Mammary microvascular endothelial cell (primary cell): ENCODE measurements at places on chromosomes 1 and 21. TPM values are rescaled to one million over a fixed set of nuclear protein-coding genes. Genes with fewer than 3 reads are reported as not detected.

The HES2 gene
- total RNA-seq = 31.5 and 32.2 TPM in 2 replicates

The RNU1-2 gene
- total RNA-seq = under 0.01 TPM in 1 of 2 replicates, not detected in the other

The GCSAML gene
- not detected in 2 replicates for total RNA-seq

The DUSP12 gene
- 25.6 and 26.8 TPM in 2 replicates for total RNA-seq
